ENCODE measurements at places on chromosomes 5 and 9.

DNA sequence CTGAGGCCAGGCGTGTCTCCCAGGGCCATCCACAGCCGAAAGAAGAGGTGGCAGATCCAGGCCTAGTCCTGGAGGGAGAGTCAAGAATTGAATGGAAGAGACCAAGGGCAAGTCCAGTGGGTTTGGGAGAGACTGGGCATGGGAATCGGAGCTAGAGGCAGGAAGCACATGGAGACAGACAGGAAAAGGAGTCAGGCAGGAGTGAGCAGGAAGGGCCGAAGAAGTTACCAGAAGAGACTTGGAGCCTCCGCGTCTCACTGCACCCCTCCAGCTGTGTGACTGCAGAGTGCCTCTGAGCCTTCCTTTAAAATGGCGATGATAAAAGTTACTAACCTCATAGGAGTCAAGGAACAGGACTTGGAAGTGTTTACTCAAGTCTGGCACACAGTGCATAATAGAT lies 64.4 kb upstream of the ANGPTL2 start:
- no peak for DNase-seq

- peak; percentile 59 for DNase-seq
Measured at GRCh38 chr5:172407822-172408221, 46.5 kb downstream of the SH3PXD2B start.

DNA sequence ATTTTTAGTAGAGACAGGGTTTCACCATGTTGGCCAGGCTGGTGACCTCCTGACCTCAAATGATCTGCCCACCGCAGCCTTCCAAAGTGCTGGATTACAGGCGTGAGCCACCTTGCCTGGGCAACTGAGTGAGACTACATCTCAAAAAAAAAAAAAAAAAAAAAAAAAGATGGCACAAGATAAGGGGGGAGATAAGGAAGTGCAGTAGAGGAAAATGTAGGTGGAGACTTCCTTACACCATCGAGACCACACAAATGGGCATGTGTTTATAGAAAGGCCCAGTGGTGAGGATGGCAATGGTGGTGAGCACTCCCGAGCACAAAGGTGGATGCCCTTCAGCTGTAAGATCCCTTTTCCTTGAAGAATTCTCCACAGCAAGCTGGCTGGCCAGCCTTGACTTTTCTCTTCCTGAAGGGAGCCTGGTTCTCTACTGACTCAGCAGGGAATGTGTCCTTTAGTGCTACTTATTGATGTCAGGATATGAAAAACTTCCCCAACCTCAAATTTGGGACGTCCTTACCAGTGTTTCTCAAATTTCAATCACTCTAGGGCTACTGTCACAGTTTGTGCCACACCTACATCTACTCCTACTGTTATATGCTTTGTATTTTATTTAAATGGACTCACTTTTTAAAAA lies 28.2 kb downstream of the ERGIC1 start:
- no peak for DNase-seq

DNA sequence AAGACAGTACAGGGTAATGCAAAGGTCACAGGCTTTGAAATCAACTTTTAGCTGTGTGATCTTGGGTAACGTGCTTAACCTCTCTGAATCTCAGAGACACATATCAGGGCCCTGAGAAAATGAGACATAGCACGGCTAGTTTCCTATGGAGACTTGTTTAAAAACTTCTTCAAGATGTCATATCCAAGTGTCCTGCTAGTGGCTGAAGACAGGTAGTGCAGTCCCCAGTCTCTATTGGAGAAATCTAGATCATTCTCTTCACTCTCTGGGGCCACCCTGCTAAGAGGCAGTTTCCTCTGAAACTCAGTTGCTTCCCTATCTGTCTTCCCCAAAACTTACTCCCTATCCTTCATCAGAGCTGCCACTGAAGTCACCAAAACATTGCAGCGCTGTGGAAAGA lies 30.3 kb upstream of the GRXCR2 start:
- DNase-seq = no peak

DNA sequence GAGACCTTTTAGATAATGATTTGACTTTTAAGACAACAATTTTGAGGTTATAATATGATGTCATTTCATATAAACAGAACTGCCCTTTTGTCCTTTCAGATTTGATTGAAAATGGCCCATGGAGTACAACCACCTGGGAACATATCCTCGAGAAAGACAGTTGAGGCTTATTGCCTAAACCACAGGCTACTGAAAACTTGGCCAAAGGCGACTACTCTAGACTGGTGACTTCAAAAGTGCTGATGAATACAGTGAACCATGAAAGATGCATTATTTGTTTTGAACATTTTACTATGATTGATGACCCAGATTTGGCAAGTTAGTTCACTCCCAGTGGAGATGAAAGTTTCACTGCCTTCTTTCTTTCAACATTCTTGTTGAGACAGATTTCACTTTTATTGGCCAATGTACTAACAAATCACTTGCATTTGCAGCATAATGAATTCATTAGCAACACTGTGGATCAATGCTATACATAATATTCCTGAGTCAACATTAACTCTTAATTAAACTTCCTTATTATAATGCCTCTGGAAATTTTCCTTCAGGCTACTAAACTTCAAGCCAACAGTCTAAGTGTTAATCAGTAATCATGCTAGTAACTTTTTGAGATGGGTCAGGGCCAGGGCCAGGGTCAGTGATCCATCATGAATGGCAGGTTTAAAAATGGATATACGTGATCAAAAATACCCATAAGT lies 480.3 kb downstream of the RAB3C start:
- peak; percentile 86 for DNase-seq

GRCh38 chr5:119541716-119542115 lies 87.6 kb upstream of the FAM170A start:
- no peak for DNase-seq

- DNase-seq = no peak
Measured at GRCh38 chr9:19568946-19569345, 160.1 kb downstream of the ACER2 start.

- no peak for DNase-seq
Measured at GRCh38 chr5:127718181-127718580, 15.0 kb downstream of the CCDC192 start.

DNA sequence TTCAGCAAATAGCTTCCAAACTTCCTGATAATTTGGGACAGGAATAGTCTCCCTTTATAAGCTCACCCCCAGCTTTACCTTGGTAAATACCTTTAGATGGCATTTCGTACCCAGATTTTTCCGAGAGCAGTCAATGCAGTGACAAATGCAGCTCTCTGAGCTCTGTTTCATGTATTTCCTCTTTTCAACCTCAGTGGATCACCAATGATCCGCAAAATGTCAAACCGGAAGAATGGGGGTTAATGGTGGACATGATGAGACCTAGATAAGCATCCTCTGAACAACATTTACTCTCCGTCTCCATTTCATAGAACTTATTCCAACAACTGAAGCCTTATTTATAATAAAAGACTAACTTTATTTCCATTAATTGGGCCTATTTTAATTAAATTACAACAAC lies 227.3 kb downstream of the MCTP1 start:
- no peak for DNase-seq

DNA sequence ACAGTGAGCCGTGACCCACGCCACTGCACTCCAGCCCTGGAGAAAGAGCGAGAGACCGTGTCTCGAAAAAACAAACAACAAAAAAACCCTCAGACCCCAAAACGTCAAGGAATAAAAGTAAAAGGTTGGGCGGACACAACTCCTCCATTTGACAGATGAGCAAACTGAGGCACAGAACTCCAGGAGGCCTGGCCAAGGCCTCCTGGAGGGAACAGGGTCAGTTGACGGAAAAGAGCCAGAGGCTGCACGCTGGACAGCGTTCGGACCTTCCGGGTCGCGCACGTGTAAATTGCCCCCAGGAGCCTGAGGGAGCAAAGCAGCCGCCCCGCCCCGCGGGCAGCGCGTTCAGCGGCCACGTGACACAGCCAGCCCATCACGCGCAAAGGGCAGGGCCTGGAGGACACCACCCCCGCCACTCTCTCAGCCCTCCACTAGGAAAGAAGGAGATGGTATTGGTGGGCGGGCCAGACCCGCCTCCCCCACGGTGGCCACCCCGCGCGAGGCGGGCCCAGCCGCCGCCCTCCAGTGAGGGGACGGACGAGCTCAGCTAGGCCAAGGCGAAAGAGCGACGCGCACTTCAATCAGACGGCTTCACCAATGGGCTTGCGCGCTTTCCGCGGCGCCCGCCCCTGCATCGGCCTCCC lies 81.5 kb downstream of the PTPDC1 start:
- peak; percentile 99 for DNase-seq

GRCh38 chr5:30604648-30605262 lies 588.7 kb upstream of the CDH6 start:
- DNase-seq = no peak

DNA sequence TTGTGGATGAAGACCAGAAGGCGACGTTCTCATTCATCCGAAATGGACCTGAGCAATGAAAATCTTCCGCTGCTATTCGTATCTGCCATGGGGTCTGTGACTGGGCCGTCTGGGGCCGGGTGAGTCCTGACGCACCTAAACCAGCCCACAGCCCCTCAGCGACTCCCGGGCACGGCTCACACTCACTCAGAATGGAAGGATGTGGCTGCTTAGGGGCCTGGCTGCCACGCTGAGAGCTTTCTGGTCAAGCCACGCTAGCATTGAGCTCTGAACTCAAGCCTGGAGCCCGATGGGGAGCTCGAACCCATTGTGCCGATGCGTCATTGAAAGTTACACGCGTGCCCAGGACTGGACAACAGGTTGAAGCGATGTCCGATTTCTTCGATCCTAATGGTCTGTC lies 97.8 kb downstream of the MRPL36 start:
- DNase-seq = no peak

DNA sequence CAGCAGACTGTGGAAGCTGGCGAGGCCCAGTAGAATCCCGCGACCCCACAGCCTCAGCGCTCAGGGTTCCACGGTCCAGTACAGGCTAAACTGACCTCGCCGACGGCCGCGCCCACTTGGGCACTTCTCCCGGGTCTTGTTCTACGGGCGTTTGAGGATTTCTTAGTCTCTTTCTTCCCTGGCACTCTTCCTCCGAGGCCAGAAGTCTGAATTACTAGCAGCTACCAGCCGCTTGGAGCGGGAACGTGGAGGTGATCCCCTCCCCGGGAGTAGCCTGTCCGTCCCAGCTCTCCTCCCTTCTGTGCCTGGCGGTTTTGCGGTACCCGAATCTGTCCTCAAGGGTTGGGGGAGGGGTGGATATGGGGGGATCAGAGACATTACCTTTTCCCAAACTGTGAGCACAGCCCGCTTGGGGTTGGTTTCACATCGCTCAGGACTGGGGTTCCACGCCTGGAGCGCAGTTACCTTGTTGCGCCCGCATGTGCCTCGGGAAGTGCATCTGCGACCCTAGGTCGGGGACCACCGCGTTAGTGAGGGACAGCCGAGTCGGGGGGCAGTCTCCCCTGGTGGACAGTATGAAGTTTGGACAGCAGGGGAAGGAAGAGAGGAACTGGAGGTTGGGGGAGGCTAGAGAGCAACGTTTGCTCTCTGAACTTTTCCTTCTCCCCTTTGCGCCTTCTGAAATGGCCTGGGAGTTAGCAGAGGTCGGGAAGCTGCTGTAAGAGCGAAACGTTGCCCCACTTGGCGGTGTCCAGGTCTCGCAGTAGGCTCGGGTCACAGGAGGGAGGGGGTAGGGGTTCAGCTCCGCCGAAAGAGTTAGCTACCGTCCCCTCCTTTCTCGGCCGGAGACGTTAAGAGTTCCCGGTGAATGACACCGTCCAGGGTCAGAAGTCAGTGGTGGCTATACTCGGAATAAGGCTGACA lies 190.8 kb downstream of the MEF2C start:
- DNase-seq = no peak

- DNase-seq = no peak
Measured at GRCh38 chr5:74942622-74943286, 76.6 kb upstream of the FAM169A start.

GRCh38 chr5:94501365-94501764 lies 117.0 kb downstream of the KIAA0825 start:
- DNase-seq = no peak

GRCh38 chr5:8383616-8384015 lies 514.7 kb downstream of the MTRR start:
- no peak for DNase-seq

DNA sequence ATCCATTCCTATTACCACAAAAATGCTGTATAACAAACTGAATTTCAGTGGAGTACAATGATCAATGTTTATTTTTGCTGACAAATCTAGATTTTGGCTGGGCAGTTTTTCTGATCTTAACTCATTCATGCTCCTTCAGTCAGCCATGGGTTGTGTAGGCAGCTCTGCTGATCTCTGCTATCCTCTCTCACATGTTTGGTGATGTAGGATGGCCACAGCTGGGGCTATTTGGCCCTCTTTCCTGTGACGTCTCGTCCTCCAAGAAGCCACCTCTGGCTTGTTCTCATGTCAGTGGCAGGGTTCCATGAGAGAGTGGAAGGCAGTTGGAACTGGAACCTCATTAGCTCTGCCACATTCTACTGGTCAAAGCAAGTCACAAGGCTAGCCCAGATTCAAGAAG lies 8.9 kb downstream of the NLN start:
- DNase-seq = peak; percentile 36

DNA sequence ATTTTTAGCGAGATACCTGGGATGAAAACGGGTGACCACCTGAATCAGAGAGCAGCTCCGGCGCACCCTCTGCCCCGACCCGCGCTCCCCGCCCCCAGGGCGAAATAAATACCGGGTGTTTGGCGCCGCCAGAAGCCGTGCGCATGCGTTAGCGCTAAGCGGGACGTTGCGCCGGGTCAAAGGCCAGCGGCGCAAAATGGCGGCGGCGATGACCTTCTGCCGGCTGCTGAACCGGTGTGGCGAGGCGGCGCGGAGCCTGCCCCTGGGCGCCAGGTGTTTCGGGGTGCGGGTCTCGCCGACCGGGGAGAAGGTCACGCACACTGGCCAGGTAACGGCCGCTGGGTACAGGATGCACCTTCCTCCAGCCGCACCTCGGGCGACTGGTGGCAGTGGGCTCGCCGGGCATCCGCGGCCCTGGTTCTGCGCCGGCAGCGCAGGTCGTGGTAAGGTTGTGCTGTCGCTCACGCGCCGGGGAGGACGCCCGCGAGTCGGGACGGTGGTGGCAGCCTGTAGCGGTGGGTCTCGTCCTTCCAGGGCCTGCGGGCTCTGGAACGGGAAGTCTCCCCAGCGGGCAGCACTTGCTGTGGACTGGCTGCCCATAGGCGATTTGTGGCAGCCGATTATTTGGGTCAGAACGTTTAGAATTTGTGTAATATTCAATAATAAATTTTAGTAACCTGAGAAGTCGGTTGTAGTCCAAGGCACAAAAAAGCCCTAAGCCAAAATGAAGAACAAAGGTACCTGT lies at the start of gene NDUFS6:
Gene NDUFS6 (plus strand): TSS at position 186 of the 745 bp plus-strand sequence. CDS start 11 bp downstream, at position 197.
- peak; percentile 52 for DNase-seq

GRCh38 chr9:124427281-124427680 lies 12.0 kb upstream of the PSMB7 start:
- no peak for DNase-seq

Data from AG10803 (cell line).